Fibroblast of pulmonary artery (primary cell): ENCODE measurements at places on chromosomes 16 and 17.

GRCh38 chr16:3413730-3414379 lies 12.8 kb downstream of the ZNF174 start:
- no peak for DNase-seq

- no peak for DNase-seq
These were observed 87.5 kb downstream of the SOCS1 start for GRCh38 chr16:11168386-11169051.

DNA sequence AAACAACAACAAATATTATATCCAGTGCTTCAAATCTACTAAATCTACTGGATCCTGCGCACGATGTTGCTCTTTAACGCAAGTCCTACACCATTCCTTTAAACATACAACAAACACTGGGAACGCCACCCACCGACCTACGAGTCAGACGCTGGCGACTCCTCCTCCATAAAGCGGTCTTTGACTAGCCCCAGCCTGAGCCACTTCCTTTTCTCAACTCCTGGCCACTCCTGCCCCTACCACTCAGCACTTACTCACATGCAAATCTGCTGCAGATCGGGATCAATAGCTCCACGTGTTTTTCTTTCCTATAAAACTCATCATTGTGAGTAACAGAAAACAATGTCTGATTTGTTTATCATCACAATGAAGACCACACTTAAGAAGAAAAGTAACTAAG lies 32.8 kb upstream of the MNT start:
- no peak for DNase-seq

DNA sequence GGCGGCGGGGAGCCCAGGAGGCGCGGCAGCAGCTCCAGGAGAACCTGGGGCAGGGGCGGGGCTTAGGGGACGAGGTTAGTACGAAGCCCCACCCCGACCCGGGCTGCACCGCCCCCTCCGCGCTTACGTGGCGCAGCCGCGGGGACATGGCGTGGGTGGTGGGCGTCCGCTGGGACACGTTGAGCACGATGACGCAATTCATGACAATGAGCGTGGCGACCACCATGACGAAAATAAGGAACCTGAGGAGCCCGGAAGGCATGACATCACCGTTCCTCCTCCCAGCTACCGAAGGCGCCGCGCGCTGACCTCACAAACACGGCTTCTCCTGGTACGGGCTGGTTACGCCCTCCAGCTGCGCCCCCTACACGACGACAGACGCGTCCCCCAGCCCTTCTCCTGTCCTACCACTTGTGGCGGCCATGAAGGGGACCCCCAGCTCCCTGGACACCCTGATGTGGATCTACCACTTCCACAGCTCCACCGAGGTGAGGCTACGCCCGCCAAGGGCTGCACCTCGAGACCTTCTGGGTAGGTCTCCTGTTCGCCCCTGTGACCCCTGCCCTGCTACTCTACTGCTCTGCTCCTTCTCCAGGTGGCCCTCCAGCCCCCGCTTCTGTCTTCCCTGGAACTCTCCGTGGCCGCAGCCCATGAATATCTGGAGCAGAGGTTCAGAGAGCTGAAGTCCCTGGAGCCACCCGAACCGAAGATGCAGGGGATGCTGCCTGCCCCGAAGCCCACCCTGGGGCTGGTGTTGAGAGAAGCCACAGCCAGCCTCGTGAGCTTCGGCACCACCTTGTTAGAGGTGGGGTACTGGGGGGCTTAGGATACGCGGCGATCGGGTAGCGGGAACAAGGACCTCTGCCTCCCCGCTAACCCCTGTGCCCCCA lies at the start of gene C17orf107:
C17orf107 (plus strand) TSS at position 196 of the 890 bp plus-strand sequence; CDS start at position 423, 227 bp downstream.
- DNase-seq: peak; percentile 87

GRCh38 chr16:20744922-20745440 lies 3.4 kb upstream of the THUMPD1 start:
- DNase-seq: no peak
